GM23248 (cell line): ENCODE measurements at places on chromosomes 11 and 22.

GRCh38 chr11:200224-201003, 6.8 kb downstream of the BET1L start:
- no peak for DNase-seq

GRCh38 chr11:96151501-96151900, 191.5 kb downstream of the MAML2 start:
- no peak for DNase-seq

DNA sequence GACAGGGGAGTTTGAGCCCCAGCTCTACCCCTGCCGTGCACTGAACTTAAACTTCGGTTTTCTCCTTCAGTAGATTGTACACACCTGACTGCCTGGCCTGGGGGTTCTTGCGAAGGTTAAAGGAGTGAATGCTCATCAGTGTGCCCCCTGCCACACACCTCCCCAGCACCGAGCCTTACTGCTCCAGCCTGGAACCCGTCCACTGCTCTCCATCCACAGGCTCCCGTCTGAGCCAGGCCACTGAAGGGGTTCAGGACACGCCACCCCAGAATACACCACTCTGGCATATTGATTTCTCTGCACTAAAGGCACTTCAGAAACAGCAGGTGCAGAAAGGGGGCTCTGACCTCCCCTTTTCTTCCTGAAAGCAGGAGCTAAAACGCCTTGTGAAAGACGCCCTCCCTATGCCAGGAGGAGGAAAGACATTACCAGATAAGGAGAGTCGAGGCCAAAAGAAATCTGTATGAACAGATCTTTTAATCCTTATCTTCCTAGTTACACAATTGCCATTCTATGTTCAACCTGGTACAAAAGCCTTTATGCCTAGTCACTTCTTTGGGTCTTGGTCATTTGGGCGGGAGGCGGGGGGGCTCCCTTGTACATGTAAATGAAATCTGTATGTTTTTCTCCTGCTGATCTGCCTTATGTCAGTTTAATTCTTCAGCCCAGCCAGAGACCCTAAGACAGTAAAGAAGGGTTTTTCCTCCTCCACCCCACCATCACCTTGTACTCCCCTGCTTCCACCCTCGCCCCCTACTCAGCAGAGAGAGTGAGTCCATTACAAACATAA, 1.9 kb upstream of the SSTR3 start:
- no peak for DNase-seq

- peak; percentile 46 for DNase-seq
Measured at GRCh38 chr22:39392341-39392948, 7.1 kb upstream of the TAB1 start.

GRCh38 chr22:46443850-46444389, 93.5 kb downstream of the CELSR1 start:
- DNase-seq, result no peak

- peak; percentile 4 for DNase-seq
Measured at GRCh38 chr11:81829976-81830375, 903.7 kb downstream of the FAM181B start.

GRCh38 chr11:86442420-86442819, 67.7 kb downstream of the CCDC81 start:
- peak; percentile 10 for DNase-seq

DNA sequence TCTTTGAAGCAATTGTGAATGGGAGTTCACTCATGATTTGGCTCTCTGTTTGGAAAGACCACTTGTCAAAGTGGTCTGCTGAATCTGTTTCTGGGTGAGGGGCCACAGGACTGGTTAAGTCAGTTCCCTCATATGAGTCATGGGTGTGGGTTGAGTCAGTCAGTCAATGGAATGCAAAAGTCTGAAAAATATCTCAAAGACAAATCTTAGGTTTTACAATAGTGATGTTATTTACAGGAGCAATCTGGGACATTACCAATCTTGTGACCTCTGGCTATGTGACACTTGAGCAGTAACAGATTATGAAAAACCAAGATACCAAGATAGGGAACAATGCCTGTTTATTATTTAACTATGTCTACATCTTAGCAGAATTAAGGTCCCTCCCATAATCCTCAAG, 311.6 kb downstream of the AASDHPPT start:
- DNase-seq, result peak; percentile 57

GRCh38 chr11:17388609-17389210, at the start of gene KCNJ11:
Gene KCNJ11, minus strand, starts transcription at chr11:17388659. Its CDS starts 568 bp downstream, at chr11:17388091.
- no peak for DNase-seq

GRCh38 chr11:113014262-113015097, 53.3 kb downstream of the NCAM1 start:
- peak; percentile 4 for DNase-seq

- no peak for DNase-seq
Measured at GRCh38 chr11:118252688-118253087, 523 bp upstream of the MPZL3 start.

- DNase-seq, result no peak
Measured at GRCh38 chr22:20257212-20258020, 10.7 kb downstream of the RTN4R start.

- DNase-seq, result no peak
Measured at GRCh38 chr22:27746918-27747317, 54.6 kb downstream of the MN1 start.

DNA sequence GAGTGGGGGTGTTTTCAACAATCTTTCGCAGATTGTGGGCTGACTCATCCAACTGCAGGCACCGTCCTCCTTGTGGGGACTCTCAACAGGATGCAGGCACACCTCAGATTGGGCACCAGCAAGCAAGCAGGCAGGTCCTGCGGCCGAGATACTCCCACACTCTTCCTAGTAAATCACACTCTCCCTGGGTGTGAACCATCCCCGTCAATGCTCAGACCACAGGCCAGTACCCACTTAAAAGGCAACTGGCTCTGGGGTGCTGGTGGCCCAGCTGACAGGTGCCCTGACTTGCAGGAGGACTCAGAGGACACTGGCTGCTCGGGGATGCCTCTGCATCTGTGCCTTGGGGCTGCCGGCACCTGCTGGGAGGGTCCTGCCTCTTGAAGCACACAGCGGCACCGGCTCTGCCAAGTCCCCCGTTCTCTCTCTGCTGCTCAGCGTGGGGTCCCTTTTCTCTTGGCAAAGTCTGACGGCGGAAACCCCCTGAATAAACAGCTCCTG, 282.5 kb downstream of the CTTN start:
- DNase-seq, result no peak

DNA sequence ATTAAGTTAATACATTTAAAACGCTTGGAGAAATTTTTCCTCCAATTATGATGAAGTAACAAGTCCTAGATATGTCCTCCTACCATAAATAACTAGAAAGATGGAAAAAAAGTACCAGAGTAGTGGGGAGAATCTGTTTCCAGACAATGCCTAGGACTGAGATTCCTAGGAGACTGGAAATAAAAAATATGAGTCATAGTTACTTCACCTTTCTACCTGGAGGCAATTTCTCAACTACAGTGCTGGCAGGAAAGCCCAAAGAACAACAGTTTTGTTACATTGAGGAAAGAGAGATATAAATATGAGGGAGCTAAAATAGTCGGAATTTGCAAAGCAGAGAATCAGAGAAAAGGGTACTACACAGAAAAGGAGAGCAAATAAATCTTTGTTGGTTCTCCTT, 202.1 kb upstream of the ARHGAP42 start:
- DNase-seq, result no peak

- DNase-seq, result peak; percentile 70
Measured at GRCh38 chr11:15006139-15006759, 34.1 kb upstream of the CALCA start.

- no peak for DNase-seq
Measured at GRCh38 chr11:93166862-93167261, 30.9 kb downstream of the SLC36A4 start.

- DNase-seq, result no peak
Measured at GRCh38 chr11:76745044-76745376, 38.1 kb upstream of the TSKU start.

GRCh38 chr11:35138943-35139721, at the start of gene CD44:
Gene CD44, plus strand, starts transcription at chr11:35139171. Its CDS starts 133 bp downstream, at chr11:35139304.
- peak; percentile 96 for DNase-seq

GRCh38 chr11:21912285-21912684, 280.6 kb upstream of the ANO5 start:
- no peak for DNase-seq

DNA sequence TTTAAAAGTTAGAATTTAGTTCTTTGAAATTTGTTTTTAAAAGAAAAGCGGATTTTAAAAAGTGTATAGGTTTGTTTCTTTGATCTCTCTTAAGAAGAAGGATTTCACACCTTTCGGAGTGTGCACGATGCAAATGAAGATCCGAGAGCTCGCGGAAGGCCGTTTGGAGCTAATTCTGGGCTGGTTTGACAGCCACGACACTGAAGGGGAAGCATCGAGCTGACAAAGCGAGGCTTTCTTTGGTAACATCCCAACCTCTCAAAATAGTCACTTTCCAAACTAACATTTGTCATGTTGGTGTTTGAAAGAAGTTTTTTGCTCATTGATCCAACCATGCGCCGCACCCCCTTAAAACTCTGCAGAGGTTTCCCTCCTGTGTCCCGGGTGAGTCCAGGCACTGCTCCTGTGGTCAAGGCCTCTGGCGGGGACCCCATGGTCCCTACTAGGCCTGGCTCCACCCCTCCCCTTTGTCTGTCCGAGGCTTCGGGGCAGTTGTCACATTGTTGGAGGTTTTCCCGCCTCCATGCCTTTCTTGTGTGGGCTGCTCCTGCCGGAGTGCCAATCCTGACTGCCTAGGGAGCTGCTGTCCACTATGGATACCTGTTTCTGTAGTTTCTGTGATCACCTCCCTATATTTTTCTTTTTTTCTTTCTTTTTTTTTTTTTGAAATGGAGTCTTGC, 39.7 kb downstream of the MPPED1 start:
- DNase-seq, result no peak

- no peak for DNase-seq
Measured at GRCh38 chr11:117761993-117762392, 35.0 kb downstream of the DSCAML1 start.

DNA sequence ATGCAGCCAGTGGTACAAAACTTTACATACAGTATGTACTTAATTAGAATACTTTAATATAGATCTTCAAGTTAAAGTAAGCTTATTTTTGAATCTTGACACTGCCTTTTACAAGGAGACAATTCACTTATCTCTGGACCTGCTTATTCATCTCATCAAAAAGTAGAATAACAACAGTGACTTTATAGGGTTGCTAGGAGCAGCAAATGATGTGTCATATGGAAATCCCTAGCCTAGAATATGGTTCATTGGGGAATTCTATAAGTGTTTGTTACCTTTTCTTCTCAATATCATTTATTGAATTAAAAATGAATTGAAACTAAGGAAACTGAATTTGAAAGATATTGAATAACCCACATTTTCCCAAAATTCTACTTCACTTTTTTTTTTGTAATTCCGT, 45.0 kb upstream of the FIBIN start:
- peak; percentile 45 for DNase-seq

GRCh38 chr22:47064416-47064815, 302.0 kb downstream of the TBC1D22A start:
- DNase-seq, result no peak

- peak; percentile 45 for DNase-seq
Measured at GRCh38 chr22:38953577-38954413, 3.6 kb upstream of the APOBEC3A start.

DNA sequence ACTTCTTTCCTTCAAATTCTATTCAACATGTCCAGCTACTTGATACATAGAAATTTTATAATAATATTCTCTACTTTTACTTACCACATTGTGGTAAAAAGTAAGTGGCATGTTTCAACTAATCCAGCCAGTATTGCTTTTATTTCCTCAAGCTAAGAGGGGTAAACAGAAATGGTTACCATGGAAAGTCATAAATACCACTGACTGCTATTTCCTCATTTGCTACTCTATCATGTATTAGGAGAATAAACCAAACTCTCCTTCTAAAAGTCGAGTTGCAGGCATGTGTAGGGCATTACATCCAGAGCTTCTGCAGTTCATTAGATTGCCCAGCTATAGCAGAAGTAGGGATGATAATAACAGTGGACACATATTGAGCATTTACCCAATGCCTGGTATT, 208.4 kb downstream of the MAML2 start:
- DNase-seq, result peak; percentile 45

DNA sequence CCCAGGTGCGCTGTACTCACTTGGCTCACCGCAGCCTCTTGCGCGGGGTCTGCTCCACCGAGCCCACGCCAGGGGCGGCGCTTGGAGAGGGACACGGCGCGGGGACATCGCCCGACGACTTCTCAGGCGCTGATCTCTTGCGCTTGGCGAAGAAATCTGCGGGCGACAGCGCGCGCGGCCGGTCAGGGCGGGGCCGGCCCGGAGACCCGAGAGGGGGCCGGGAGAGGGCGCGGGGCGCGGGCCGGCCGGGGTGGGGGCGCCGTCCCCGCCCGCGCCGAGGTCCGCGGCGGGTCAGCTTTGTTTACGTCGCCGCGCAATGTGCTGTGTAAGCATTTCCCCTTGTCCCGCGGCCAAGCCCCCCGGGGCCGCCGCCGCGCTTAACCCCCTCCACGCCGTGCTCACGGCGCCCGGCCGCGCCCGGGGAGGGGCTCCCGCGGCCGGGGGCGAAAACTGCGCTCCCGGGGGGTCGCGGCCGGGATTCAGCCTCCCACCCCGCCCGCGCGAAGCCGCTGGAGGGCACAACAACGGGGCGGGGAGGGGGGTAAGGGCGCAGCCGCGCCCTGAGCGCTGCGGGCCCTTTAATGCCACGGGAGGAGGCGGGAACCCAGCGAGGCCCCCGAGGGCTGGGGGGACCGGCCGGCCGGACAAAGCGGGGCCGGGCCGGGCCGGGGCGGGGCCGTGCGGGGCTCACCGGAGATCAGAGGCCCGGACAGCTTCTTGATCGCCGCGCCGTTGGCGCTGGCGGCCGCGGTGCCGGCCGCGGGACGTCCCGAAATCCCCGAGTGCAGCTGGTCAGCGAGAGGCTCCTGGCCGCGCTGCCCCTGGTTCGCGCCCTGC, 1.4 kb downstream of the CDKN1C start:
- DNase-seq, result peak; percentile 30

DNA sequence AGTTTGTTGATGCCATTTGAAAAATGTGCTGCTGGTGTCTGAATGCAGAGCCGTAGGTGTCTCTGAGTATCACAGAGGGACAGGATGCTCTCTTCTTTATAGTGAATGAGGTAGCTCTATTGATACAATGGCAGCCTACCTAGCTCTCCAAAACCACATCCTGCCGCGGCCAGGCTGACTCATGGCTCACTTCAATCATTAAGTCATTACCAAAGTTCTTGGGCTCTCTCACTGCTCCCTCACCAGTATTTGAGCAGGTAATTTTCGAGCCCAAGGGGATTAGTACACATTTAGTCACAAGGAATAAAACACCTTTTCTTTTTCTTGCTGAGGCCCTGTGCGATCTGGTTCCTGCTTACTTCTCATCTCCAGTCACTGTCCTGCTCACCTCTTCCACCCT, 509.0 kb upstream of the LARGE1 start:
- no peak for DNase-seq
